ENCODE measurements at places on chromosomes 11 and 22.

- DNase-seq, result no peak
Measured at GRCh38 chr11:74468058-74468457, 709 bp upstream of the KCNE3 start.

GRCh38 chr11:66892911-66893310 is 36.0 kb downstream of the LRFN4 start:
- DNase-seq, result no peak

GRCh38 chr22:50361688-50362087 is 18.6 kb downstream of the PPP6R2 start:
- DNase-seq, result no peak

DNA sequence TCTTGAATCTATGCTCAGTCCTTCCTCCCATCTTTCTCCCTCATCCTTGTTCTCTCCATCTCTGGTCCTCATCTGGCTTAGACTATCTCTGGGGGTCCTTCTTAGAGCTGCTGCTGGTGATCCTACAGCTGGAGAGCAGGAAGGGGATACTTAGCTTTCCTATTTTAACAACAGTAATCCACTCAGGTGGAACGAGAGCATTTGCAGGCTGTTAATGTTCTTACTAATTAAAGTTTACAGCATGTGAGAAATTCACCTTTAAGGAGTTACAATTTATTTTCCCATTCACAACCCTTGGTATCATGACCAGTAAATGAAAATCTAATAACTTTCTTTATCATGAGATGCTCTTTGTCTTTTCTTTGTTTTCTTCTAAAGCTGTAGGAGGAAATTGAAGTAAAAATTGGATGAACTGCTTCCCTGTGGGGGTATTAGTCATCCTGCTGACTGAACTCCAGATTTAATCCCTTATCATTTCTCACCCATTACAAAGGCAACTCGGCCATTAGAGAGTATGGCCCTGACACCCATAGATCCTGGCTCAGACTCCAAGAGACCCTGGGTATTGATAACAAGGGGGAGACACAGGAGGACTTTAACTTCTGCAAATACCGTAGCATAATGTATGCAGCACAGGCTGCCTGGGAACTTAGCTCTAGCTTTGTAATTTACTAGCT is 37.6 kb upstream of the MTNR1B start:
- no peak for DNase-seq

DNA sequence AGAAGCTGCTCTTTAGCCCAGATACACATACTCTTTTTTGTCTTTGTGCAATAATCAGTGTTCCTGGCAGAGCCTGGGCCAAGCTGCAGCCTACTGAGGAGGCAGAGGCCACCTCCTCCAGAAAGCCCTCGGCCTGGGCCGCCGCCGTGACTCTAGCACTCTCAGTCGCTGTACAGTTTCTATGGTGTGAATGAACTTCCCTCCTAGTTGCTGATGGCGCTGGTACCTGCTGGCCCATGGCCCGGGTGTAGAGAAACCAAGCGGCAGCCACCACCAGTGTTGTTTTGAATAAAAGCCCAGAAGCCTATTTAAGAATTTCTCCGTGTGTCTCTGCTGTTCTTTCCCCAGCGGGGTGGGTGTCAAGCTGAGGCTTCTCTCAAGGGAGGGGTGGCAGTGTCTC is 118.9 kb downstream of the CACNA1I start:
- DNase-seq, result no peak

- no peak for DNase-seq
Measured at GRCh38 chr11:119743006-119743405, 14.0 kb upstream of the NECTIN1 start.

DNA sequence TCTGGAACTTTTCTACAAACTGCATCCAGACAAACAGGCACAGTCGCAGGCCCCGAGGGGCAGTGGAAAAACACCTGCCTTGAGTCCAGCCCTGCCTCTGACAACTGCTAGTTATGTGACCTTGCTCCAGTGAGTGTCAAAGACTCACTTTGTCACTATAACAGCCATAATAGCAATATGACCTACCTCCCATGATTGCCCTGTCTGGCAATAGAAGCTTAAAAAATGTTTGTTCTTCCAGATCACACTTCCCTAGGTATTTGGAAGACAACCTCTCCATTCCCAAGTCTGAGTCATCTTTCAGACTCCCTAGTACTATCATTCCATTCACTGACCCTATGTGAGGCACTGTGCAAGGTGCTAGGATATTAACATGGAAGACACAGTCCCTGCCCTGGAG is 74.5 kb downstream of the RPL27A start:
- no peak for DNase-seq

DNA sequence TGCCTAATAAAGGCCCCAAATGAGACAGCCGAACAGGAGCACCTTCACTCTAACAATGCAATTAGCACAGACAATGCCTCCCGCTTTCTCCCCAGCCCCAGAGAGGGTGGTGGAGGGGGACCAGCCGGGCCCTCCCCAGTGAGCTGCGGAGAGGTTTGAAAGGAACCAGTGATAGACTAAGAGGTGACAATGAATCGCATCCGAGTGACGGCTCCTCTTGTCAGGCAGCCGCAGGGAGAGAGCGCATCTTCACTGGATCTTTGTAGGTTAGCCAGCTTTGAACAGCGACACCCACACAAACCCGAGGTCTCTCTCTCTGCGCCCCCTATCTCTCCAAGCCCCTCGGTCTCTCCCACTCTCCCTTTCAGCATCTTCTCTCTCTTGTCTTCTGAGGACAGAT is 28.0 kb downstream of the FLRT1 start:
- DNase-seq, result no peak

DNA sequence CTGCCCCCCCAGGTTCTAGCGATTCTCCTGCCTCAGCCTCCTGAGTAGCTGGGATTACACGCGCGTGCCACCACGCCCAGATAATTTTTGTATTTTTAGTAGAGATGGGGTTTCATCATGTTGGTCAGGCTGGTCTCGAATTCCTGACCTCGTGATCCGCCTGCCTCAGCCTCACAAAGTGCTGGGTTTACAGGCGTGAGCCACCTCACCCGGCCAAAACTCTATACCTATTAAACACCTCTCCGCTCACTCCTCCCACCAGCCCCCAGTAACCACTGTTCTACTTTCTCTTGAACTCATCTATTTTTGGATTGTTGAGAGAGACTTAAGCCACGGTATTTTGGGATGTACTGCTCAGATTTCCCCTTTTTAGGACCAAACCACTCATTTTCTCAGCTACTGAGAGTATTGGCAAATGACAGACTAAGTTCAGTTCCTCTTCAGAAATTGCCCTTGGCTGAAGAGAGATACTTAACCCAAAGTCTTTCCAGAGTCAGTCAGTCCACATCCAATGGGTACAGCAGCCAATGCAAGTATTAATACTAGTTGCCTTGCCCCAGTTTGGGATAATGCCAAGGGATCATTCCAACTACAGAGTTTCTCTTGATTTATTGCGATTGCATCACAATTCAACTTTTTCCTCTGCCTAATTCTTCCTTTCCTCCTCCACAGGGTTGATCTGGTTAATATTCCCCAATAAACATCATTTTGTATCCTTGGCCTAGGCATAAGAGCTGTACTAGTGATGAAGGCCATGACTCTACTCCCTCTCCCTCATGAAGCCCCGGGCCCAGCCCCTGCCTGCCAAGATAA is 36.8 kb upstream of the CSTF3 start:
- no peak for DNase-seq

DNA sequence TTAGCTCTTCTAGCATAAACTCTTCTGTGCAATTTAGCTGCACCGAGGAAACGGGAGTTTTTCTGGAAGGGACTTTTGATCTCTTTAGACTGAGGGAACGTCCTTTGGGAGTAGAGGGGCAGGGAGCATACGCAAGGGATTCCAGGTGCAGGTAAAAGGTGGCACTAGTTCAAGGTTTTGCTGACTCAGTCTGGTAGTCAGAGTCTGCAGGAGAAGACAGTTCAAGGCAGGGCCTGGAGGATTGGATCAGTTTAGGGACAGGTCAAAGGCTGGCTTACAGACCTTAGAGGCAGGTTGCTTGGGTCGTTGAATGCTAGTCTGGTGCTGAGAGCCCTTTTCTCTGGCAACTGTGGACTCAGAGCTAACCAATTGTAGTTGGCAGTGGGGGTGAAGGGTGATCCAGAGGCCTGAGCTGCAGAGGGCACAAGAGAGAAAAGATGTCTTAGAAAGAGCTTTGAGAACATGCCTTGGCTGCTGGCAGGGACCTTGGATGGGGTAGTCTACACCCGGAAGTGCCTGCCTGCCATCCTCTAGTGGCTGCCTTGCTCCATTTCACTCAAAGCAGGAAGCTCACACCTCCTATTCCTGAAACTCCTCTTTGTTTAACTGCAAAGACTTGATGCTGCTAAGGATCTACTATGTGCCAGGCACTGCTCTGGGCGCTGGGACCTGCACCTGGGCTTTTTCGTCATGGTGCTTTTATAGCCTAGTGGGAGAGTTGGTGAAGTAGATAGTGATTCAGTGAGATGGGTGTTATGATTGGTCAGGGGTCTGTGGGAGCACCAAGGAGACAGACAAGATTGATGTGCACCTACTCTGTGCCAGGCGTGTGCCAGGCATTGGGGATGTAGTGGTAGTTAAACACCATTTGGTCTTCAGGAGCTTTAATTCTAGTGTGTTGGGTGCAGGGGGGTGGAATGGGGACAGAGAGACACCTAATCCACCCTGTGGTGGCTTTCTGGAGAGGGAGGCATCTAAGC is 17.1 kb downstream of the MIAT start:
- no peak for DNase-seq

DNA sequence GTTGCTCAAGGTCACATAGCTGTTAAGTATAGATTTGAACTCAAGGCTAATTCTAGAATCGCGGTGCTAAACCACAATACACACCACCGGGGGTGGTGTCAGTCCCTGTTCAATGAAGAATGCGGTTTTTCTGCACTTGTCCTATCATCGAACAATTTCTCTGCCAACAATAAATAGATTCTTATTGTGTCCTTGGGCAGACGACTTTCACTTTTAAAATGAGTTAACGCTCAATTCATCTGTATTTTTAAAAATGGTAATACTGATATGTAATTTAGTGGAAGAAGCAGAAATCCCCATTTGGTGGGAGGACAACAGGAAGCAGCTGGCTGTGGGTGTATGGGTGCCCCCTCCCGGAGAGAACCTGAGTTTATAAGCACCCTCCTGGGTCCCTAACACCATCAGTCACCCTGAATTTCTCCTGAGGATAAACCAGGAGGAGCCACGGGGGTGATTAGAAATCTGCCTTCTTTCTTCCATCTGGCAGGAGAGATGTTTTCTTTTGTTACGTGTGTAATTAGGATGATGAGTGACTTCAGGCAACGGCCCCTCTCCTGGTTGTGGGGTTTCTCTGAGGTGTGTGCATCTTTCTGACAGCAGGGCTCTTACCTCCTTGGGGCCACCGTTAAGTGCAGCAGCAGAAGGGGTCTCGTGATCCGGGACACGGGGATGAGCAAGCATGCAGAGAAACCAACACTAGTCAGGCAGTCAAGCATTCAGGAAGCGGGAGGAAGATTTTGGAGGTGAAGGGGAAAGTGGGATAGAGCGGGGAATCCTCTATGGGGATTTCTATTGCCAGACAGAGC is 87.7 kb downstream of the GRAMD1B start:
- DNase-seq, result no peak

DNA sequence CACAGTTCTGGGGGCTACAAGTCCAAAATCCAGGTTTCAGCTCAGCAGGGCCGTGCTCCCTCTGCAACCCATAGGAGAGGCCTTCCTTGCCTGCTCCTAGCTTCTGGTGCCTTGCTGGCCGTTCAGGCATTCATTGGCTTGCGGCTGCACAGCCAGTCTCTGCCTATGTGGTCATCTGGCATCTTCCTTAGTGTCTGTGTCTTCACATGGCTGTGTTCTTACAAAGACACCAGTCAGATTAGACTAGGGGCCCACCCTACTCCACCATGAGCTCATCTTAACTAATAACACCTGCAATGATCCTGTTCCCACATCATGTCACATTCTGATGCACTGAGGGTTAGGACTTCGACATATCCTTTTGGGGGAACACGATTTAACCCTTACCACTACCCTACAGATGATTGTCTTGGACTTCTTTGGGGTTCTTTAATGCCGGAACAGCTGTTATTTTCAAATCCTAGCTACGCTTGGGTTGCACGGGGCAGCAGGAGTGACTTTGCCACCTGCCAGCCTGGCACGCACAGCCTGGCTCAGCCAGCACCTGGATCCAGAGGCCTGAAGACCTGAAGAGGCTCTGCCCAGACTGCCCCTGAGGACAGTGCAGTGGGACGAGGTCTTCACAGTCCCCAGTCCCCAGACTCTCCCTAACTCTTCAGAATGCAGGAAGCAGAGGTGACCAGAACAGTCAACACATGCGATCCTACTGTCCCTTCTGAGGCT is 7.7 kb upstream of the NEAT1 start:
- no peak for DNase-seq

- DNase-seq, result no peak
Measured at GRCh38 chr11:42265072-42265471, 805.6 kb upstream of the LRRC4C start.

GRCh38 chr11:23772081-23772480 is 724.8 kb upstream of the LUZP2 start:
- DNase-seq, result no peak

DNA sequence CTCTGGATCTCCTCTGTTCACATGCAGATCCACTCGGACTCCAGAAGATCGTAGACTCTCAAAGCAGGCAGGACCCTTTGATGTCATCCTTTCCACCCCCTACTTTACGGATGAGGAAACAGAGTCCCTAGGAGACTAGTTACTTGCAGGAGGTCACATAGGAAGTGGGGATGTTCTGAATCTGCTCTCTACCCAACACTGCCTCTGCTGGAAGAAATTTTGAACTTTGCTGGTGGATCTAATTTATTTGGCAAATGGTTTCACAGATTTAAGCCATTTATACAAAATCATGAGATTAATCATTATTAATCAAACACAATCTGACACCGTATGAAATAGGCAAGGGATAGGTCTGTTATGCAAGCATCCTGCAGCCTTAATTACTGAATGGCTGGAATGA is 55.0 kb upstream of the USP47 start:
- DNase-seq, result no peak

DNA sequence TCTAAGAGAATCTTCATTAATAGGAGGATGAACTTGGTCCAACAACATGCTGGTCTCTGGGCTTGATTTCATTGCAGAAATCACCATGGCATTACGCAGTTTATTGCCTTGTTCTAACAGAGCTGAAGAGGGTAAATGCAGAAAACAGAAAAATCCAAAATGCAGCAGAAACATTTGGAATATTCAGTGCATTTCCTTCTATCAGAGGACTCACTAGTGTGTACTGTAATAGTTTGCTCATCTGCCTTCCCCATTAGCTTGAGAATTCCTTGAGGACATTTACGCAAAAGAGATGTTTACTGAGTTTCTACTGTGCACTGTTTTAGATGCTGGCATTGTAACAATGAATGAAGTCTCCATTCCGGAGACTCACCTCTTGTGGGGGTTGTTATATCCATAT is 37.4 kb downstream of the C2CD3 start:
- no peak for DNase-seq

GRCh38 chr11:69641681-69642548 is 959 bp downstream of the CCND1 start:
- no peak for DNase-seq

DNA sequence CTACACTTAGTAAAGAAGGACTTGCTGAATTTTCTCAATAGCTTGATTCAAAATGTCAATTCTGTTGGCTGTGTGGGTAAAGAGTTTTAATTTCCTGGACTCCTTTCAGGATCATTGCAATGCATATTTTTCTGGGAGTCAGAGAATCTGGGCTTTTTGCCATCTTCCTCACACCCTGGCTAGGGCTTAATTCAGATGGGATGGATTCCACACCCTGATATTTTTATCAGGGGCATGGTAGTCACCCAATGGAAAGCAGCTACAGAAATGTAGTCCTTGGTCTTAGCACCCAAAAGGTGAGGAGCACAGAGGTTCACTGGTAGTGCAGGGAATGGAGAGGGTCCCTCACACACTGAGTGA is 79.3 kb downstream of the SGSM3 start:
- DNase-seq, result no peak

- DNase-seq, result no peak
Measured at GRCh38 chr11:73172992-73173656, 31.0 kb upstream of the FCHSD2 start.

Measured in activated CD8-positive, alpha-beta memory T cell treated with anti-CD3 and anti-CD28 coated beads for 1 hour (primary cell).